T-cell (primary cell): ENCODE measurements at places on chromosomes 16 and 17.

- H3K27me3 ChIP-seq, result no peaks in the 10 kb centered on the region
- no peaks in the 10 kb centered on the region for H3K4me1 ChIP-seq
- no peak overlapping the region for H3K27ac ChIP-seq
- no peak for DNase-seq
Measured at GRCh38 chr17:3926860-3927627, 10.8 kb upstream of the P2RX1 start.

DNA sequence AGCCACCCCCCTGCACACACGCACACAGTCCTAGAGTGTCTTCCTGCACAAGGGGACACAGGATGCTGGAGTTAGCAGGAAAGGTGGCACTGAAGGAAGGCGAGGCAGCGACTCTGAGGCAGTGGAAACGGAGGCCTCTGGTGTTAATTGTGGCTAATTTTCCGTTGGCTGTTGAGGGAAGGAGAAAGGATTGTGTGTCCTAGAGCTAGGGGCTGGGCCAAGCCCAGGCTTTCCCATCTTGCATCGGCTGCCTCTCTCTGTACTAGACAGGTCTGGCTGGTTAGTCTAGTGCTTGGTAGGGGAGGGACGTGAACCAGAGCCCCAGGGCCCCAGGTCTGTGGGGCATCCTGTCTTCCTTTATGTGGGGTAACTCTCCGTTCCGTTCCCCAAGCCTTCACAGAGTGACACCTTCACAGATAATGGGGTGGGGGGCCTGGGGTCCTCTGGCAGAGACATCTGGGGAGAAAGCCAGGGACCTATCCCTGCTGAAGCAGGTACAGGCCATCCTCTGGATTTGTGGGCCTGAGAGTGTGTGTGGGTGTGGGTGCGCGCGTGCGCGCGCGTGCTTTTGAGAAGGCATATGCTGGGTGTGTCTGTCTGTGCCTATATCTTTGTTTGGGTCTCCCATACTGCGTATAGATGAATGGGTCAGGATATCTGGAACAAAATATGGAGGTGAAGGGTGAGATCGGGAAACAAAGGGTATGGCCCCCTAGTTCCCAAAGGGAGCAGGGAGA lies at the start of gene CHD3:
Gene CHD3 (plus strand): TSS at position 606 of the 737 bp plus-strand sequence. CDS start 212 bp downstream, outside the sequence.
- peaks cover 11% of the 10 kb centered on the region for H3K4me1 ChIP-seq
- H3K4me3 ChIP-seq, result peak within 1 kb of the TSS; percentile 91
- H3K27me3 ChIP-seq, result no peaks in the 10 kb centered on the region
- DNase-seq, result no peak

GRCh38 chr16:86512860-86513470 lies 2.6 kb downstream of the FOXF1 start:
- no peaks in the 10 kb centered on the region for H3K36me3 ChIP-seq
- no peak overlapping the region for H3K4me3 ChIP-seq
- no peak overlapping the region for H3K27ac ChIP-seq
- peaks cover 23% of the 10 kb centered on the region for H3K4me1 ChIP-seq
- H3K27me3 ChIP-seq, result peaks cover 84% of the 10 kb centered on the region

DNA sequence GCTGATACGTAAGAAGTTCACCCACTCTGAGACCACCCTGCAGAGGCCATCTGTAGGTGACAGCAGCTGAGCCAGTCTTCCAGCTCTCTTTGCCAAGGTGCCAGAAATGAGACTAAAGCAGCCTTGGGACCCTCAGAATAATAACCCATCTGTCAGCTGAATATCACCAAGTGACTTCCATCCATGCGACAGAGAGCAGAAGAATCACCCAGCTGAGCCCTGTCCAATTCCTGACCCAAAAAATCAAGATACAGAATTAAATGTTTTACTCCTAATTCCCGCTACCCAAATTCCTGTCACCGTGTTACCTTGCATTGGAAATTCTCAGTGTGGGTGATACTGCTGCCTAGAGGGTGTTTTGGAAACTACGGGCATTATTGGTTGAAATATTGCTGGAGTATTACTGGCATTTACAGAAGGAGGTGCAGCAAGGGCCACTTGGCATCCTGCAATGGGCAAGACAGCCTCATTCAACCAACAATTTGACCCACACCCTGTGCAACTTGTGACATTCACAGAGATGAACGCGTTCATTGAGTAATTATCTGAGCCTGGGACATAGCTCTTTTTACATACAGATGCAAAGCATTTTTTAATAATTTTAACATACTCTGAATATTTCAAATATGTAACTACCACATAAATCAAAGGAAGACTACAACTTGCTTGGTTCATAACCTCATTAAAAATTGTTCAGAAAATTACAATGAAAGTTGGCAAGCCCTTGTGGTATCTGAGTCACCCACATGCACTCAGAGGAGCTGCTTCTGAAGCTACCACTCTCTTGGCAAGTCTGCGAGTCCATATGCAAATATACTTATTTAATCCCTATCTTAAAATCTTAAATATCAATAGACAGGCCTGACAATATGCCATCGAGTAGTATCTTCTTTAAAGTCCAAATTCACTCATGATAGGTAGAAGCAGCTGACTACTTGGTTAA lies 126.6 kb downstream of the C16orf95 start:
- peaks cover 5% of the 10 kb centered on the region for H3K27me3 ChIP-seq
- no peaks in the 10 kb centered on the region for H3K36me3 ChIP-seq
- no peak overlapping the region for H3K27ac ChIP-seq
- no peak for DNase-seq
- no peak overlapping the region for H3K4me3 ChIP-seq

DNA sequence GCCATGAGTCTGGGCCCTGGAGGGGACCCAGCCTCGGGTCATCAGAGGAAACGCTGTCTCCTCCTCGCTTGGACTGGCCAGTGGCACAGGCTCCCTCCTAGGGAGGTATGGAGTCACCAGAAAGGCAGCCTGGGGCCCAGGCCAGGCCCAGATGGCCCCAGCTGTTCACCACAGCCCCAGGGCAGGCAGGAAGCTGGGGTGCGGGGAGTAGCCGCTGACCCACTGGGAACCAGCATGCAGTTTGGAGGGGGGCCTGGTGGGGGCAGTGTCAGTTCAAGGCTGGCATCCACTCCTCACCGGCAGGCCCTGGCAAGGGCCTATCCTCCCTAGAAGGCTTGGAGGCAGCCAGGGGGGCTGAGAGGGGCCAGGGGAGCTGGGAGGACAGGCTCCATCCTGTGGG lies 48.8 kb downstream of the SDK2 start:
- H3K4me1 ChIP-seq, result peaks cover 68% of the 10 kb centered on the region
- no peaks in the 10 kb centered on the region for H3K36me3 ChIP-seq
- peak overlapping the region; percentile 9 for H3K27ac ChIP-seq
- H3K27me3 ChIP-seq, result no peaks in the 10 kb centered on the region
- no peak for DNase-seq
